ENCODE measurements at places on chromosomes 7 and 10. TPM values are rescaled to one million over a fixed set of nuclear protein-coding genes. Genes with fewer than 3 reads are reported as not detected.

The TCTN3 gene
- 47.0 TPM for total RNA-seq

The SYNPO2L gene
- not detected for total RNA-seq

The RSPH10B gene
- total RNA-seq = not detected

The ZNF467 gene
- total RNA-seq = 1.2 TPM

The HOXA10 gene
- total RNA-seq = 7.5 TPM

The LIPK gene
- total RNA-seq = not detected

The GIMAP4 gene
- not detected for total RNA-seq

The GNAT3 gene
- not detected for total RNA-seq

The HKDC1 gene
- 21.3 TPM for total RNA-seq

The SHTN1 gene
- 26.1 TPM for total RNA-seq

The ABCB1 gene
- total RNA-seq = 0.29 TPM

The MKX gene
- total RNA-seq = not detected

The CPSF4 gene
- 45.3 TPM for total RNA-seq

The CYP26A1 gene
- 2.7 TPM for total RNA-seq

The INSIG1 gene
- 21.3 TPM for total RNA-seq

The PON1 gene
- 0.66 TPM for total RNA-seq

The FXYD4 gene
- total RNA-seq = not detected

The TUBB8 gene
- total RNA-seq = not detected

The PIK3CG gene
- not detected for total RNA-seq

The FFAR4 gene
- total RNA-seq = 0.44 TPM

The WNT8B gene
- total RNA-seq = not detected

The SLC13A1 gene
- not detected for total RNA-seq

Data from A549 treated with RU486 at 1 μM for 4 hours (cell line).